ENCODE measurements at places on chromosomes 4 and X.

DNA sequence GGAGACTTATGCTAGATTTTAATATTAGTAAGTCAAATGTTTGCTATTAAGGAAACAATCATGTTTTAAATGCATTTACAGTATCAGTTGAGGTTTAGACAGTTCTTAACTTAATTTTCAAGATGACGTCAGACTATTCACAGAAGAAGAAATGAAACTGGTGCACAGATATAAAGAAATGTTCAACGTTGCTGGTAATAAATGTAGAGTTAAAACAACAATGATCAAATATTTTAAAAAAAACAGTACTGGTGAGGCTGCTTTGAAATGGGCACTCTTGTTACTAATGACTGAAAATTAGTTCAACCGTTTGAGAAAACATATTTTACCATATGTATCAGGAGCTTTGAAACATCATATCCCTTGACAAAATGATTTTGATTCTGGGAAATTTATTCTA, 44.2 kb downstream of the ABHD18 start:
- no peak for DNase-seq

DNA sequence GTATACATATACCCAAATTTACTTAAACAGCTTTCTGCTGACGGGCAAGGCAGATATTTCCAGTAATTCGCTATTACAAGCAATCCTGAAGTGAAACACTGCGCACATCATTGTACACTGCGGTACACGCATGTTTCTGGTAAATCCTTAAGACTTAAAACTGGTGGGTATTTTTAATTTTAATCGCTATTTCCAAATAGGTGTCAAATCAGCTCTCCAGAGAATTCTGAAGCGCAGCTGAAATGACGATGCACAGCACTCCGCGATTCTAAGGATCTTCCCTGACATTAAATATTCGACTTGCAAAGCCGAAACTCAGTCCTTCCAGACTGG, 361 bp downstream of the TMEM128 start:
- peak; percentile 45 for DNase-seq

DNA sequence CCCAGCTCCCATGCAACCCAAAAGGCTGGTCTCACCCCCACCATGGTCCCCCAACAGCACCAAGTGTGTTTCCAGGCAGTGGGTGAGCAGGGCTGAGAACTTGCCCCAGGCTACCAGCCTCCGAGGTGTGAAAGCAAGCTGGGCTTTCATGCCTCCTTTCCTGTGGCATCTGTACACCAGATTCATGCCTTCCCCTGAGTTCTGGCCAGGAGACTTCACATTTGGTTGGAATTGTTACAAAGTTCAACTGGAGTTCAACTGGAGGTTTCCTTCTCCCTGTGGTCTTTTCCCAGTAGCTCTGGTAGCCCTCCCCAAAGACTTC, 77.6 kb upstream of the RAB40AL start:
- no peak for DNase-seq

DNA sequence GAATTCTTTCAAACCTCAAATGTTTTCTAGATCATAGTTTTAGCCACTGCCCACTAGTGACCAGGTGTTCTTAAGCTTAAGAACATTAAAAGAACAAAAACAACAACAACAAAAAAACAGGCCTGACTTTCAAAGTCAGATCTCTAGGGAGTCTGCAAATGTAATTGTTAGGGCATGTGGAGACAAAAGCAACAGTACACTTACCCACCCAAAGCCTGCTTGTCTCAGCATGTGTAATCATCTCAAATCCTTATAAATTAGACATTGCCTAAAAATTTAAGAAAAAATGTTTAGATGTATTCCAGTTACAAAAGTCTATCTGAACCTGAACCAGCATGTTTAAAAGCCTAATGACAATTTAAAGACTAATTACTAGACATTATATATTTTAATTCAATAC, 79.9 kb downstream of the SLC7A11 start:
- DNase-seq, result no peak

DNA sequence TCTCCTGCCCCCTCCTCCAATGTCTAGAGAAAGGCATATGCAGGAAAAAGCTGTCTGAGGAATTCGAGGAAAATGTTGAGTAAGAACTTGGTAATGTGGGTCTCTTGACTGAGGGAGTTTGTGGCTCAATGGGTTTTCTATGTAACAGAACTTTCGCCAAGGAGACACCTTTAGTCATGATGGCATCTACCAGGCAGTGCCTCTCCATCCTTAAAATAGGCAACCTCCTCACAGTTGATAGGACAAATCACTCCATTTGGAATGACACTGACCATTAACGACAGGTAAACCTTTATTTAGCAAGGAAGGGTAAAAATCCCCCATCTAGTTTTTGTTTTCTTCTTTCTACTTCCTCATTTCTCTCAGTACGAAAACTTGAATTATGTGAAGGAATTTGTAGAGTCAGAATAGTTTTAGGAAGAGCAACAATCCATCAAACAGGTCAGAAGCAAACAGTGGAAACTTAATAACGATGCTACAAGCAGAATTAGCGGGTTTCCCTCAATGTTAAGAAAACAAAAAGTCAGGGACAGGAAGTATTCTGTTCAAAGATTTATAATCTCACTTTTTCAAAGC, 2.7 kb downstream of the GSX2 start:
- DNase-seq, result peak; percentile 49

GRCh38 chr4:138035781-138036258, 206.3 kb downstream of the SLC7A11 start:
- peak; percentile 49 for DNase-seq

DNA sequence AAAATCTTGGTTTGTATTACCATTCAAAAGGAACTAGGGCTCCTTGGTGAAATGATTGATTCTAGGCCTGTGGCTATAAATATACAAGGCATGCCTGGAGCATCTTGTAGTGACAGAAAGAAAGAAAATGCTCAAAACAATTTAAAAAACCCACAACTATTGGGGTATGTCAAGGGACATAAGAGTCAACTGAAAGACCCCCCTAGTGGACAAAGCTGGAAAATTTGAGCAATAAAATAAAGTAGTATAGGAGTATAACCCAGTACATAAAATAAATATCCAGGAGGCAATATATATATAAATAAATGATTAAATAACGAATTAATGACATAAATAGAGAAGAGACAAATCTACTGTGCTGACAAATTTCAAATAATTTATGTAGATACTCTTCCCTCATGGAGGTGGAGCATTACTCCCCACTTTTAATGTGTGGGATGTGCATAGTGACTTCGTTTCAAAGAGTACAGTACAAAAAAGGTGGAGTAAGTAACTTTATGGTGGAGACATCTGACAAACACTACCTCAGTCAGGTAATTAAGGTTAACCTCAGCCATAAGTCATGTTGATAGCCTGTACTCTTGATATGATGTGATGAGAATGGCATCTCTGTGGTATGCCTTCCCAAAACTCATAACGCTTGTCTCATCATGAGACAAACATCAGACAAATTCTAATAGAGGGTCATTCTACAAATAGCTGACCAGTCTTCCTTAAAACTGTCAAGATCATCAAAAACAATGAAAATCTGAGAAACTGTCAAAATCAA, 185.0 kb upstream of the GLRA2 start:
- no peak for DNase-seq

DNA sequence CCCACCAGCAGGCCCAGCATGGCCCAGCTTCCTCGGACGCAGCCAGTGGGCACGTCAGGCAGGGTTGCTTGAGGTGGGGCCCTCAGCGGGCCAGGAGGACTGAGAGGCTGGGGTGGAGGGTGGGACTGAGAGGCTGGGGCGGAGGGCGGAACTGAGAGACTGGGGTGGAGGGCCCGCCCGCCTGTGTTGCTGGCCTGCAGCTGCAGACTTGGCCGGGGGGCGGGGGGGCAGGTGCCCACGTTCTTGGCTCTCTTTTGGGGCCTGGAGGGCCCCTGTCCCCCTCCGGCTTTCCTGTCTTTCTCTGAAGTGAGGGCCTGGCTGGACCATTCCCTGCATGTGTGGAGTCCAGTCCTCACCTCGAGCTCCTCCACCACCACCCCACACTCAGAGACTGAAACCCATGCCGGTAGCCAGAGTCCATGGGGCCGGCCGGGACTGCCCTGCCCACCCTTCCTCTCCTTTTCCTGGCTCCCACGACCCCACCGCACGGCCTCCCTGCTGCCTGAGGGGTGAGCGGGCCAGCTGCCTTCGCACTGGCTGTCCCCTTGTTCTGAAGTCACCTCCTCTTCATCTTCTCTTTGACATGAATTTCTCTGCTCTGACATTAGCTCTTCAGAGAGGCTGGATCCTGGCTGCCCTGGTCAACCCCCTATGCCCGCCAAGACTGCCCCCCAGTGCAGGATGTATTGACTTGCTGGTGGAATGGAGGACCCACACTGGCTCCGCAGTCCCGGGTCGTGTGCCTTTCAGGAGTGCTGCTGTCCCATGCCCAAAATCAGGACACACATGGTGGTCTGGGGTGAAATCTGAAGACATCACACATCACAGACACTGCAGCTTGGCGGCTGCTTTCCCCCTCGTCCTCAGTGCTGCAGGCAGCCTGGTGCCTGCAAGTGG, 10.1 kb upstream of the NKX1-1 start:
- DNase-seq, result no peak

- DNase-seq, result no peak
Observed at GRCh38 chr4:152063621-152064240, 302.9 kb upstream of the GATB start.

GRCh38 chrX:107646735-107647134, 18.4 kb downstream of the PRPS1 start:
- peak; percentile 15 for DNase-seq

DNA sequence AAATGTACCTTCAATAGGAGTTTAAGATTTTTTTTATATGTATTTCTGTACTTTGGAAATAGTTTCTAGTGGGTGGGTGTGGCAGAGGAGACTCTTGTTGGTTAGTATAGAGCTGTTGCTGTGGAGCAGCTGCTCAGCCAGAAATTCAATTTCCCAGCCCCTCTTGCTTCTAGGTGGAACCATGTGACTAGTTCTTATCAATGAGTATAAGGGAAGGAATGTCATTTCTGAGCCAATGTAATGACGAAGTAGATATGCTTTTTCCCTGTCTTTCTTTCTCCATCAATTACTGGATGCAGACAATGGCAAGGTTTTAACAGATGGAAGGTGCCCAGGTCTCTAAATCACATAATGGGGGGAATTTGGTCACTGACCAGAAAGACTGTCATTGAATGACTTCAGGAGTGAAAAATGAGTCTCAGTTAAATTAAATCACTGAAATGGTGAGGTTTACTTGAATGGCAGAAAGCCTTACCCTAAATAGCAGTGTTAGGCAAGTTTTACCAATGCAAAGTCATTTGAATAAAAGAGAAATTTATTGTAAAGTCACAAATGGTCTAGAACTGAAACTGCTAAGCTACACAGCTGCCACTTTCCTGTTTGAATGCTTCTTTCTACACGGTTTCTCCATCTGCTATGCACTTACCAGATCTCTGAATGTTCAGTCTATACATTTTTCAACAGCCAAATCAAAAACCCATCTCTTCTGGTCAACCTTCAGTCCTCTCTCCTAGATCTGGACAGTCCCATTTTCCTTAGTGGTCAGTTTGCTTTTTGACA, 795.4 kb upstream of the MAGEB2 start:
- no peak for DNase-seq

DNA sequence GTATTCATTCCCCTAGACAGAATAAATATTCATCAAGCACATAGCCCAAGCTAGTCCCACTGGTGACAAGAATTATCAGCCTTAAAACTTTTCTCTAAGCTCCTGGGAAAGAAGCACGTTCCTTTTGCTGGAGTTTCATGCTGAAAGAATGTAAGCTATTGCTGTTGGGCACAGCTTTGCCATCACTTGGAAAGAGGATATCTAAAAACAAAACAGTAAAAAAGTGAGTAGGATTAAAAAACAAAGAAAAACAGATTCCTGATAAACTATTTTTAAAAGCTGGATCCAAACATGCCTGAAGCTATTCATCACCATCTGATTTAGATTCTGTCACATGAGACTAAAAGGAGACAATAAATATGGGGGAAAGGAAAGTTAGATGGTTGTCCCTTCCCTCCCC, 176.8 kb downstream of the SCFD2 start:
- no peak for DNase-seq

- no peak for DNase-seq
Observed at GRCh38 chr4:181807771-181808170, 435.4 kb upstream of the TENM3 start.

- DNase-seq, result peak; percentile 5
Observed at GRCh38 chrX:70960730-70961129, 29.8 kb upstream of the SLC7A3 start.

- DNase-seq, result no peak
Observed at GRCh38 chr4:90007494-90008167, 113.0 kb downstream of the MMRN1 start.

DNA sequence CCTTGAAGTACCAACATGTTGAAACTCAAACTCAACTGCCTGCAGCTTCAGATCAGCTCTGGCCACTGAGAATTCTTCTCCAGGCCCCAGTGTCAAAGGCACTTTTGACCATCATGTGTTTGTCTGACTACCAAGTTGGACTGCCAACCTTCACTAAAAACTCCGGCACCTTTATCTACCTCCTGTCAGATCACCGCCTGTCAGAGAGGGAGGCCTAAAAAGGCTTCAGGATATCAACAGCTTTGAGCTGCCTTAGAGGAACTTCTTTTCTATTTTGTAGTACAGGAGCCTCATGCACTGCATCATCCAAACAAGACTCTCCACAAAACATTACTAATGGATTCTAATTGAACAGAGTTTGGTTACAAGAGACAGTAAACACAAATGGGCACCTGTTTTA, 2.8 kb downstream of the ACSL1 start:
- no peak for DNase-seq

GRCh38 chr4:147968641-147969040, 236.8 kb downstream of the ARHGAP10 start:
- no peak for DNase-seq

GRCh38 chr4:19158107-19158809, 1093.4 kb upstream of the SLIT2 start:
- no peak for DNase-seq

DNA sequence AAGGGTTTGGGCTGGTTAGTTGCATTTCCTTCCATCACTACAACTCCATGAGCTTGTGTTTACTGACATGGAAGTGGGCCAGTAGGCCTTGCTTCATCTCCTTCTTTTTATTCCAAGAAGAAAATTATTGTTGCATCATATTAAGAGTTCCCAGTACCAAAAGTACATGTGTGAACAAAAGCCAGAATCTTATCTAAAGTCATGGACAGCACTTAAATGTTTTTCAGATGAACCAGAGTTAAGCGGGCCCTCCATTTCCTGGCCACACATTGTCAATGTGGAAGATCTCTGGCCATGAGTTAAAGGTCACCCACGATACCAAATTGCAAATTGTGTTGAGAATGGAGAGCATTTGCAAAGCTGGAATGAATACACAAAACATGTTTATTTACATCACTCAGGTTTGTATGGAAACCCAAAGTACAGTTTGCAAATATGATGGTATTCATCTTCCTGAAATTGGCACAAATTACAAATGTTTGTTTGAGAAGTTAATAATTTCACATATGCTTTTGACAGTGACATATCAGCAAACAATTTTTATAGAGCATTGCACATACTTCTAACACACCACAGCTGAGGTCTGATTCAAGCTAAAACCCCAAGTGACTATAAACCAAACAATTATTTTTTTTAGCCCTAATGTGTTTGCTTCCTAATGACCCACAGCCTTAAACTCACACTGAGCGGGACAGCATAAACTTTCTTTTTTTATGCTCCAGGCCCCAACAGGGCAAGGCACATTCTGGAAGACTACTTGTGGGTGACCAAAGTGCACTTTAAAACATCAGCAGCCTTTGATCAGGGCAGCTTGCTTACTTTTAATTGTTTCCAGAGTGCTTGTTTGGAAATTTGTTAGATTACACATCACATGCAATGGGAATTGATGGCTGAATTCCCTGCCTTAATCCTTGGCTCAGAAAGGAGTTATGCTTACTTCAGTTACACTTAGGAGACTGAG, 502.9 kb upstream of the SLIT2 start:
- DNase-seq, result no peak

- no peak for DNase-seq
Observed at GRCh38 chrX:45348296-45348695, 147.6 kb upstream of the DIPK2B start.
